ENCODE measurements at places on chromosomes 6 and 20. TPM values are rescaled to one million over a fixed set of nuclear protein-coding genes. Genes with fewer than 3 reads are reported as not detected.

IP6K3 gene
- total RNA-seq, result 17.2 TPM

FAM83C gene
- not detected for total RNA-seq

SLC29A1 gene
- total RNA-seq, result 131 TPM

MBOAT1 gene
- 2.6 TPM for total RNA-seq

DEFB132 gene
- total RNA-seq, result not detected

ANKRD66 gene
- not detected for total RNA-seq

GPR63 gene
- total RNA-seq, result 0.51 TPM

SIRPD gene
- 1.1 TPM for total RNA-seq

LRRN4 gene
- 18.7 TPM for total RNA-seq

FKBP1C gene
- 4.7 TPM for total RNA-seq

SLC13A3 gene
- total RNA-seq, result 0.77 TPM

GRCh38 chr20:8344631-8345030 lies 212.6 kb downstream of the PLCB1 start:
- no peaks in the 10 kb centered on the region for H3K27me3 ChIP-seq
- no peaks in the 10 kb centered on the region for H3K36me3 ChIP-seq
- no peak overlapping the region for H3K27ac ChIP-seq

DNA sequence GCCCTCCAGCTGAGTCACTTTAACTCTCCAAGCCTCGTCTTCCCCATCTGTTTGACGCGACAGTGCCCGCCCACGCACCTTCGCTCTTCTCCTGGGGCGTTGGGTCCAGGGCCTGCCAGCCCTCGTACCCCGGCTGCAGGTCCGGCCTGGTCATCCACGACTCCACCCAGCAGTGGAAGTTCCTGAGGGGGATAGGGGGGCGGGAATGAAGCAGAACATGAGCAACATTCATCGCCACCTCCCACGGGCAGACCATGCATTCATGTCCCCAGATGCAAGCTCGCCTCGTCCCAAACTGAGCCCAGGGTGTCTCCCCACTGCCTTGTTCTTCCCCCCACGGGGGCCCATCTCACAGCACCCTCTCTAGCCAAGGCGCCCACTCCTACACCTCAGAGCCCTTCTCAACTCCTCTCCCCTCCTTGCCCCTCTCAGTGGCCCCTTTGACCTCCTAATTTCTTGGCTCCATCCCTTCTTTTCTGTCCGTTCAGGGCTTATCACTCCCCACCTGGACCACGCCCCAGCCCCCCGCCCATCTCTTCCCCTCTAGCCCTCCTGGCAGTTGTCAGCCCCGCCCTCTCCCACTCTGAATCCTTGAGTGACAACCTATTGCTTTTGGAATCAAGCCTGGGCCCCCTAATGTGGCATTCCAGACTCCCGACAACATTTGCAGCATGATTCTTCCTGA lies 23.7 kb downstream of the TGM2 start:
- no peak overlapping the region for H3K4me3 ChIP-seq
- H3K27me3 ChIP-seq, result no peaks in the 10 kb centered on the region
- H3K27ac ChIP-seq, result peak overlapping the region; percentile 79

GRCh38 chr20:57391439-57392301 lies 474 bp downstream of the RBM38 start:
- no peaks in the 10 kb centered on the region for H3K27me3 ChIP-seq
- peak overlapping the region; percentile 76 for H3K4me3 ChIP-seq
- peaks cover 59% of the 10 kb centered on the region for H3K4me1 ChIP-seq
- H3K36me3 ChIP-seq, result peaks cover 15% of the 10 kb centered on the region

GRCh38 chr20:669573-669972 lies 6.0 kb downstream of the SCRT2 start:
- H3K27ac ChIP-seq, result peak overlapping the region; percentile 80
- H3K36me3 ChIP-seq, result no peaks in the 10 kb centered on the region
- H3K27me3 ChIP-seq, result peaks cover 37% of the 10 kb centered on the region
- H3K4me3 ChIP-seq, result no peak overlapping the region

- H3K27ac ChIP-seq, result no peak overlapping the region
- DNase-seq, result no peak
- H3K36me3 ChIP-seq, result no peaks in the 10 kb centered on the region
- H3K4me1 ChIP-seq, result peaks cover 71% of the 10 kb centered on the region
- H3K4me3 ChIP-seq, result no peak overlapping the region
- H3K27me3 ChIP-seq, result no peaks in the 10 kb centered on the region
Measured at GRCh38 chr6:30322527-30323501, 3.9 kb upstream of the TRIM39 start.

GRCh38 chr6:166435574-166435973 lies 52.8 kb upstream of the MPC1 start:
- H3K4me1 ChIP-seq, result no peaks in the 10 kb centered on the region
- no peak for DNase-seq
- no peaks in the 10 kb centered on the region for H3K27me3 ChIP-seq
- no peak overlapping the region for H3K27ac ChIP-seq
- peaks cover 32% of the 10 kb centered on the region for H3K36me3 ChIP-seq

DNA sequence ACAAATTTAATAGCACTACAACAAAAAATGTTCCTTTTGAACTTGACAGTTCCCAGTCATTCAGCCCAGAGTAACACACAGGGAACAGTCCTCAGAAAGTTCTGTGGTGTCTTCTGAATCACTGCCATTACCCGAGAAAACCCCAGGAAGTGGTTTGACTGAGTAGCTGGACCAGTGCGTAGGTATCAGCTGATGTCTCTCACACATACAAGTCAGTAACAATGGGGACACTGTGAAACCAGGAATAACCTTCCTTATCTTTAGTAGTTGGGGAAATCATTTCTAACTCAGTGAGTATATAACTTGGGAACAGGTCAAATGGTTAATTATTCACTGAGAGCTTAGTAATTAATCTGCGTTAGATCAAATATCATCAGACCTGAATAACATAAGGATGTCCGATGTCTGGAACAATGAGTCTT lies 73.1 kb downstream of the HIVEP2 start:
- peak; percentile 51 for DNase-seq
- H3K4me1 ChIP-seq, result peaks cover 63% of the 10 kb centered on the region
- peak overlapping the region; percentile 58 for H3K27ac ChIP-seq
- H3K27me3 ChIP-seq, result no peaks in the 10 kb centered on the region

- DNase-seq, result no peak
- H3K27me3 ChIP-seq, result no peaks in the 10 kb centered on the region
- H3K27ac ChIP-seq, result no peak overlapping the region
- H3K36me3 ChIP-seq, result no peaks in the 10 kb centered on the region
Measured at GRCh38 chr20:59824711-59825562, 108.5 kb downstream of the SYCP2 start.

DNA sequence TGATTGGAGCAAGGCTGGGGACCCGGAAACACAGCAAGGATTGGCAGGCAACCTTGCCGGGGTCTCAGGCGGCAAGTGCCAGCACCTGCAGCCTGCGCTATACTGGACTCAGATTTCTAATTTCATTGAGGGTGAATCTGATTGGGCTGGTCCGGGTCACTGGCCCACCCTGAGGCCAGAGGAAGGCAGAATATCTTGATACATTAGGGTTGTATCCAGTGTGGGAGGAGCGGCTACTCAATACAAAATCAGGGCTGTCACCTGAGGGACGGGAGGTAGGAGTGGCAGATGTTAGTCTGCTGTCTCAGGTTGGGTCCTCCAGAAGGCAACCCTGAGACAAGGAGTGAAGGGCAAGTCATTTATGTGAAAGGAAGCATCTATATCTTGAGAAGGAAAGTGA lies 40.7 kb downstream of the BFSP1 start:
- H3K4me3 ChIP-seq, result no peak overlapping the region
- H3K36me3 ChIP-seq, result no peaks in the 10 kb centered on the region
- no peak for DNase-seq
- H3K27me3 ChIP-seq, result no peaks in the 10 kb centered on the region
- no peak overlapping the region for H3K27ac ChIP-seq

GRCh38 chr6:87103977-87104601 lies 9.2 kb upstream of the CGA start:
- no peaks in the 10 kb centered on the region for H3K36me3 ChIP-seq
- no peaks in the 10 kb centered on the region for H3K27me3 ChIP-seq
- no peak overlapping the region for H3K4me3 ChIP-seq
- H3K4me1 ChIP-seq, result no peaks in the 10 kb centered on the region
- H3K27ac ChIP-seq, result no peak overlapping the region

DNA sequence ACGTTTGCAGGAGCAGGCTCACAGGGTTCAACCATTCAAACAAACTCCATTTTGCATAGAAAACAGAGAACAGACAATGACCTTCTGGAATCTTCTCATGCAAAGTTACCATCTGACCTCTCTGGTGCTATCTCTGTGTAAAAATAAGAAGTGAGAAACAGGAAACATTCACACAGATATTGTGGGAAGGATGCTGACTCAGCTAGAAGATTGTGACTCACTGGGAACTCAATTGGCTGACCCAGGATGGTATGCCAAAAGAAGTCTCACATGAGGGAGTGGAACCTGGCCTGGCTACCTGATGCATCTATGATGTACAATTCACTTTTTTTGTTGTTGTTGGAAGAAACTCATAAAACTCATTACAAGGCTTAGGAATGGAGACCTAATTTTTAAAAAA lies 61.1 kb upstream of the TBX18 start:
- DNase-seq, result no peak
- H3K27me3 ChIP-seq, result no peaks in the 10 kb centered on the region
- no peaks in the 10 kb centered on the region for H3K4me1 ChIP-seq
- no peak overlapping the region for H3K4me3 ChIP-seq
- H3K36me3 ChIP-seq, result no peaks in the 10 kb centered on the region

DNA sequence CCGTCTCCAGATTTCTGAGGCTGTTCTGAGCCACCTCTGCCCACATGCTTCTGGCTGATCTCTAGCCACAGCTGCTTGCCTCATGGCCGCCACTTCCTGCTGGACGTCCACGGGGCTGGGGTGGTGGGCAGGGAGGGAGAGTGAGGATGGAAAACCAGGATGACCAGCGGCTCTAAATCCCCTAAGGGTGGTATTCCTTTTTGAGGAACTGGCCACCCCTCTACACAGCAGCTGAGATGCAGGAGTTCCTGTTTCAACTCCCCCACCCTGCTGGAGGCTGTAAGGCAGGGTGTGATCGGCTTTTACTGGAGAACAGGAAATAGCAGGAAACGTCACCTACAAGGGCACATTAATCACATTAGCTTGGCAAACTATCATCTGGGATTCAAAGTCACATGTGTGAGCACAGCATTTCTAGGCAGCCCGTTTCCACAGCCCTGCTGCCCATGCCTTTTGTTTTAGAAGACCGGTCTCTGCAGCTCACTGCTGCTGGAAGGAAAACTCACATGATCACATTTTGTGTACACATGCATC lies 181.6 kb upstream of the ECI2 start:
- H3K4me3 ChIP-seq, result no peak overlapping the region
- H3K4me1 ChIP-seq, result peaks cover 31% of the 10 kb centered on the region
- H3K36me3 ChIP-seq, result no peaks in the 10 kb centered on the region

DNA sequence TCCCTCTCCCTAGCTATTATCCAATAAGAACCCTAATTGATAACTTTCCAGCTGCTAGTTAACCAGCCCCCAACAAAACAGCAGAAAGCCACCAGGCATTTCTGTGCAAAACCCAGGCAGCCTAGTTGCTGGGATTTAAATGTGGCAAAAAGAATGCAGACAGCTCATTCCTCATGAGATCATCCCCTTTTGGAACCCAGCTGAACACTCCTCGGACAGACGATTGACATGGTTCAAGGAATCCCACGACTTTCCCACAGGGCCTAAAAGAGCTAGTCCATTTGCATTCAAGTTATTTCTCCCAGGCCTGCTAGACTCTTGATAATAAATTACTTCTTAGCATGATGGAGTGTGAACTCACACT lies 24.0 kb downstream of the JAG1 start:
- peaks cover 86% of the 10 kb centered on the region for H3K4me1 ChIP-seq
- no peak for DNase-seq
- no peaks in the 10 kb centered on the region for H3K27me3 ChIP-seq
- H3K27ac ChIP-seq, result peak overlapping the region; percentile 76

DNA sequence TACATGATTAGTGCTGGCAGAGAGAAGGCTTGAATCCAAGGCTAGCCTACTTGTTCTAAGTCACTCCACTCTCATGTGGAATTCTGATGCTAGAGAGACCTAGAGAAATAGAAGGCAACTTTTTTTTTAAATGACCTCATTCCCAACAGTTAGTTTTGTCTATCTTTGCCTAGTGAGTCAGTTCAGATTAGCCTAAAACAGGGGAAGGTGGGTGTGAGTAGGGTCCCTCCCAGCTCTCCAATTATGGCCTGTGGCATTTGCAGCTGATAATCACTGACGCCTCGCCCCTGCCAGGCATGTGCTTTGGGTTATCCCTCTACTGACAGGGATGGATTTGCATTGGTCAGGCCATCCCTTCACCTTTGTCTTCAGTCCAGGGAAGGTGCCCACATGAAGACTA lies 13.6 kb downstream of the TXLNB start:
- peaks cover 31% of the 10 kb centered on the region for H3K4me1 ChIP-seq
- DNase-seq, result no peak
- H3K36me3 ChIP-seq, result no peaks in the 10 kb centered on the region
- H3K27me3 ChIP-seq, result no peaks in the 10 kb centered on the region
- H3K27ac ChIP-seq, result peak overlapping the region; percentile 56

DNA sequence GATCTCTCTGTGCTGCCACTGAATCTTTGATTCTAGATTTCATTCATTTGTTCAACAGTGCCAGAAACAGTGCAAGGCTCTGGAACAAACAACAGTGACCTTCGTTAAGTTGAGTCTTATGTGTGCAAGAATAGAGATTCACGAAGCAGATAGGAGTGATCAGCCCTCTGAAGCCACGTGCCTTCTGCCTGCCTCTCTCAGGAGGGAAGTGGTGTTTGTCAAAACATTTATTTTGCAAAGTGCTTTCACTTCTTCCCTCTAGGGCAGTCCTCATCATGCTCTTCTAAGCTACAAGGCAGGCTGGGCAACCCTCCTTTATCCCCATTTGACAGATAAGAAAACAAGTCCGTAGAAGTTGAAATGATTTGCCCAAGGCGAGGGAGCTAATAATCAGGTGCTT lies 204.3 kb downstream of the TFAP2C start:
- H3K27ac ChIP-seq, result no peak overlapping the region
- no peak overlapping the region for H3K4me3 ChIP-seq
- no peaks in the 10 kb centered on the region for H3K4me1 ChIP-seq
- H3K27me3 ChIP-seq, result peaks cover 22% of the 10 kb centered on the region
- H3K36me3 ChIP-seq, result no peaks in the 10 kb centered on the region

DNA sequence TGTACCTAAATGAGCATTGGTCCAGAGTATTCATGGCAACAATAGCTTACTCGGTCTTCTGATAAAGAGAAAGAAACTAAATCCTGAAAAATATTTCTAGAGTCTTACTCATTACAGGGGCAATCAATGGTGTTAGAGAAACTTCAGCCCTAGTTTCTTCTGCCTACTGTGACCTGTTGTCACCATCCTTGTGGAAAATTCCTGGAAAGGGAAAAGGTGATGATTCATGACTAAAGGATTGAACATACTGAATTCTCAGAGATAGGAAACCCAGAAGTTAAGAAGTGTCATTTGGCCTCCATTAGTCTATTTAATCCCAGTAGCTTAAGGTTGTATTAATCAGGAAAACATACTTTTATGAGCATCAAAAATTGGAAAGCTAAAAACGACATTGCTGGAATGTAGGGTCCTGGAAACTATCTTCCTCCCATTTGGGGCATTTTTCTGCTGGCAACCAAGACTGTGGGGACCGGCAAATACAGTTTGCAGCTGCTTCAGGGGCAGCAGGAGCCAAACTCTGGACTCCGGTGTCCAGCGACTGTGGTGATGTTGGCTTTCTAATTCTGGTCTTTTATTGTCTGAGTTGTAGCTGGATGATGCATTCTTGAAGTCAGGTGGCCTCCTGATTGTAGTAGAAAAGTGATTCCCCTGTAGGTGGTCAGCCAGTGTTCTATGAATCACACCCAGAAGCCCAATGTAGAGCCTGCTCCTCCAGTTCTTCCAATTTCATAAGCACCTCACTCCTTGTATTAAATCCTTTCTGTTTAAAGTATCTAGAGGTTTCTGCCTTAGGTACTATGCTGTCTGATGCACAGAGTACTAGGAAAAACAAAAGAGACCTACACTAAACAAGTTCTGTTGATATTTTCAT lies 67.6 kb downstream of the LCA5 start:
- no peaks in the 10 kb centered on the region for H3K27me3 ChIP-seq
- H3K4me3 ChIP-seq, result no peak overlapping the region
- no peak overlapping the region for H3K27ac ChIP-seq
- no peaks in the 10 kb centered on the region for H3K36me3 ChIP-seq
- H3K4me1 ChIP-seq, result no peaks in the 10 kb centered on the region
